ENCODE measurements at places on chromosomes 7 and 10.

- no peak for DNase-seq
Observed at GRCh38 chr10:123093489-123093888, 42.3 kb upstream of the HMX3 start.

DNA sequence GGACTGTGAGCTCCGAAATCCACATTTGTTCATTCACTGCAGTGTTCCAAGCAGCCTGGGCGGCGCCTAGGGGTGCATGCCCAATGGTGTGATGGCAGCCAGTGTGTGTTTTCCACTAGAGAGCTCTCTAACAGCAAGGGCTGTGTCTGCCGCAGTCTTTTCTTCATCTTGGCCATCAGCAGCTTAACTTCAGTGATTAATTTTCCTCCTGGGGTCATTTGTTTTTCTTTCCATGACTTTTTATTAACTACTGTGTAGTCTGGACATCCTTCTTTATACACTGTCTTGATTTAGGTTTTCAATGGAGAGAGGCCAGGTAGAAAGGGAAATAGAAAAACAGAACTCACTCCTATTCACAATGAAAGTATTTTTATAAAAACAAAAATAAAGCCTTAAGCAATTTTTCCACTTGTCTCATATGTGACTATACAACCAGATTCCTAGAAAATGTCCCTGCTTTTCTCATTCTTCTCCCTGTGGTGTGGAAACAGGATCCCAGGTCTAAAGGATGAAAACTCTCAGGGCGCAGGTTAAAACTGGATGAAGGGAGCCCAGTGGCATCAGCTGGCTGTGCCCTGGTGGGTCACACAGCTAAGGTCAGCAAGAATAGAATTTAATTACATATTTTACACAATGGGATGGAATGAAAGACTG lies 176.8 kb downstream of the PKD1L1 start:
- DNase-seq, result no peak

DNA sequence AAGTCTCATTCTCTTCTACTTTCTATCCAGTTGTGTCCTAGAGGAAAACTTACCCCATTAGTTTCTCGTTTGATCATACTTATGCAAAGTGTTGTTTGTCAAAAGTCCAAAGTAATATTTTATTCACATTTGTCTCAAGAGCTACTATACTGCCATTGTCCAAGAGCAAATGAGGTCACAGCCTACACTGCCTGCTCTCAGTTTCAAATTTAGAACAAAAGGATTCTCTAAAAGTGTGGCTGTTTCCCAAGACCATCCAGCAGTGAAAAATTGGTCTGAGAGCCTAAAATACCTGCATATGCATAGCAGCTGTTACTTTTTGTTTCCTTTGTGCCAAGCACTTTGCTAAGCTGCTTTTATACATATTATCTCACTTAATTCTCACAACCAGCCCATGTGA lies 439.5 kb upstream of the NFE2L3 start:
- DNase-seq, result no peak

- DNase-seq, result no peak
Observed at GRCh38 chr10:106147021-106147420, 1017.5 kb downstream of the SORCS1 start.
